Fibroblast of the aortic adventitia (primary cell): ENCODE measurements at places on chromosomes 6 and 20. TPM values are rescaled to one million over a fixed set of nuclear protein-coding genes. Genes with fewer than 3 reads are reported as not detected.

Gene PI16
- 1.5 and 6.3 TPM in 2 replicates for total RNA-seq

Gene PDE7B
- total RNA-seq, result 11.8 and 23.9 TPM in 2 replicates

Gene NHLRC1
- total RNA-seq, result 2.1 and 3.0 TPM in 2 replicates

Gene ERGIC3
- 331 and 368 TPM in 2 replicates for total RNA-seq

Gene LTA
- not detected in 2 replicates for total RNA-seq

Gene AP5S1
- total RNA-seq, result 9.4 and 20.4 TPM in 2 replicates

Gene KIFC1
- total RNA-seq, result 49.3 TPM in 1 of 2 replicates, not detected in the other

Gene DEFB123
- not detected in 2 replicates for total RNA-seq

Gene TTBK1
- not detected in 2 replicates for total RNA-seq

Gene SNX21
- total RNA-seq, result 88.8 and 90.7 TPM in 2 replicates

Gene FAXC
- 0.08 and 0.54 TPM in 2 replicates for total RNA-seq

Gene ARFGEF3
- 0.08 and 0.09 TPM in 2 replicates for total RNA-seq

Gene LY6G6F
- not detected in 2 replicates for total RNA-seq

Gene WASF1
- 11.7 and 20.1 TPM in 2 replicates for total RNA-seq

Gene LIN28B
- total RNA-seq, result not detected in 2 replicates

Gene RTN4IP1
- total RNA-seq, result 1.9 and 7.6 TPM in 2 replicates

Gene ACTR5
- 2.9 and 4.6 TPM in 2 replicates for total RNA-seq

Gene ADGB
- total RNA-seq, result not detected in 2 replicates

Gene SLA2
- not detected in 2 replicates for total RNA-seq

Gene OPN5
- total RNA-seq, result under 0.01 TPM in 1 of 2 replicates, not detected in the other

Gene VSTM2L
- total RNA-seq, result 0.57 and 1.4 TPM in 2 replicates

Gene FAM83D
- 2.2 and 16.7 TPM in 2 replicates for total RNA-seq

Gene C2
- total RNA-seq, result 4.4 and 48.2 TPM in 2 replicates

Gene PEDS1
- total RNA-seq, result 9.3 and 19.9 TPM in 2 replicates

Gene SNAP25
- 0.65 and 3.1 TPM in 2 replicates for total RNA-seq

Gene BPIFA1
- total RNA-seq, result not detected in 2 replicates

Gene BPIFB4
- not detected in 2 replicates for total RNA-seq

Gene APOBEC2
- total RNA-seq, result 0.16 TPM in 1 of 2 replicates, not detected in the other

Gene RAB44
- total RNA-seq, result not detected in 2 replicates

Gene ATF6B
- total RNA-seq, result 23.8 and 40.6 TPM in 2 replicates
